T-cell (primary cell): ENCODE measurements at places on chromosomes 2 and 18. TPM values are rescaled to one million over a fixed set of nuclear protein-coding genes. Genes with fewer than 3 reads are reported as not detected.

The PTH2R gene
- total RNA-seq: not detected

DNA sequence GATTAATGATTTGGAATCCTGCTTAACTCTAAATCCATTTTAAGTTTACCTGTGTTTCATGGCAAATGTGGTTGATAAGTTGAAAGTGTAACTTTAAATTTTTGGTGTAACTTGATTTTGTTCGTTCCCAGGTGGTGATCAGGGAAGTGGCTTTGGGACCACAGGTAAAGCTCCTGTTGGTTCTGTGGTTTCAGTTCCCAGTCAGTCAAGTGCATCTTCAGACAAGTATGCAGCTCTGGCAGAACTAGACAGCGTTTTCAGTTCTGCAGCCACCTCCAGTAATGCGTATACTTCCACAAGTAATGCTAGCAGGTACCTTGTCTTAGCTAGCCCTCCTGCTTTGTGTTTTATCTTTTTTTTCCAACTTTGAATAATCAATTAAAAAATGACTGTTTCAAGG, 62.8 kb downstream of the AGFG1 start:
- DNase-seq: no peak

GRCh38 chr2:143545949-143546255, 416.7 kb downstream of the ARHGAP15 start:
- no peak for DNase-seq

- DNase-seq: no peak
These were observed 14.3 kb upstream of the TRIB2 start for GRCh38 chr2:12702168-12703121.

GRCh38 chr2:167265004-167265403, 376.7 kb downstream of the XIRP2 start:
- DNase-seq: no peak
